Activated CD4-positive, CD25-positive, alpha-beta regulatory T cell treated with anti-CD3 and anti-CD28 coated beads, Interleukin-2, amount 50 U/mL, for 72 hours (primary cell): ENCODE measurements at places on chromosomes 2 and 18.

DNA sequence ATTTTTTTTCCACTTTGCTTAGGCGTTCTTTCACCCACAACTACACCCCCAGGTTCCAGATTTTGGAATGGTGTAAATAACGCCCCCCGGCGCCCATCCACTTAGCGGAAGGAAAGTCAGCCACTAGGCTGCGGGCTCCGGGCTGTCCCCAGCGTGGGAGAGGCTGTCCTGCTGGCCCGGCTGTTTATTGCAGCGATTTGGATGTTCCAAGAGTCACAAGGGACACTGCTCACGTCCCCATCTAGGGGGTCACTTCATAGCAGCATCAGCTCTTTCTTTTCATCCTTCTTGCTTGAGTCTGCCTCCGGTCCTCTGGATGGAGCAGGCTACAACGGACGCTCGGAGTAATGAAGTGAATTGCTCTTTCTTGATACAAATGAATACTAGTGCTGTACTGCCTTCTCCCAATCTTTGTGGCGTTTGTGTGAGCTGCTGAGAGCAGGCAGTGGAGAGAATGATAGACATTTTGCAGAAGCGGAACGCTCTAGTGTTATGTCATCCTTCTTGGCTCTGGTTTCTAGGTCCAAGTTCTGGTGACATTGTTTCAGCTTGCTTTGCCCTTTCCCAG lies 50.7 kb upstream of the PAIP2B start:
- no peak for DNase-seq

DNA sequence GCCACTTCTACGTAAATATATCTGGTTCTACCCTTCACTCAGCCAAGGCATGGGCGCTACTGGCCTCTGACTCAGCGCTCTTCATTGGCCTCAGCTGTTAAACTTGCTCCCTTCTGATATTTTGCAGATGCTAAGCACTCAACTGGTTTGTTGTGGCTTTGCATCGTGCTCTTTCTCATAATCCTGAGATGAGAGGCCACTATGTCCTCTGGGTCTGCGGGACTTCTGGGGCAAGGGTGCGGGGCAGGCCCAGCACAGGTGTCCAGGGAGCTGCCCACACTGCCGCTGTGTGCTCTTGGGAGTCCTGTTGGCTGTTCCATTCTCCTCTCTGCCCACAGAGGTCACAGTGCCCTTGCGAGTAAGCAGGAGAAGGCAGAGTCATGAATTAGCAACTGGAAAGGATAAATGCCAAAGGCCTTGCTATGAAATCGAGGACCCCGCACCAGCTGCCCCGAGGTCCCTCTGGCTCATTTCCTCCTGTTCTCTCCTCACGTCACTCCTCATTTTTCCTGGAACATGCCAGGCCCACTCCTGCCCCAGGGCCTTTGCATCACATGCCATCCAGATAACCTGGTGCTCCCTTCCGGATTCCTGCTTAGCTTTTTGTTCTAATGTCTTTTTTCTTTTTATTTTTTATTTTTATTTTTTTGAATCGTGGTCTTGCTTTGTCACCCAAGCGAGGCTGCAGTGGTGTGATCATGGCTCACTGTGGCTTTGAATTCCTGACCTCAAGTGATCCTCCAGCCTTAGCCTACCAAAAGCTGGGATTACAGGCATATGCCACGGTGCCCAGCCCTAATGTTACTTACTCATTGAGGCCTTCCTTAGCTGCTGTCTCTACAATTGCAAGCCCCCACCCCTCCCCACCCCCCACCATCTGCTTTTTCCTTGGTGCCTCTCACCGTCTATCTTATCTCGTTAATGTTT lies 34.9 kb upstream of the MAT2A start:
- no peak for DNase-seq

- no peak for DNase-seq
These were observed 124.3 kb downstream of the RBMS1 start for GRCh38 chr2:160368988-160369930.

- peak; percentile 50 for DNase-seq
These were observed 637 bp upstream of the SFT2D3 start for GRCh38 chr2:127700527-127701192.
